ENCODE measurements at places on chromosomes 7 and 10.
A peak's percentile ranks its signal among the peaks of the same experiment; 100 is the strongest.

DNA sequence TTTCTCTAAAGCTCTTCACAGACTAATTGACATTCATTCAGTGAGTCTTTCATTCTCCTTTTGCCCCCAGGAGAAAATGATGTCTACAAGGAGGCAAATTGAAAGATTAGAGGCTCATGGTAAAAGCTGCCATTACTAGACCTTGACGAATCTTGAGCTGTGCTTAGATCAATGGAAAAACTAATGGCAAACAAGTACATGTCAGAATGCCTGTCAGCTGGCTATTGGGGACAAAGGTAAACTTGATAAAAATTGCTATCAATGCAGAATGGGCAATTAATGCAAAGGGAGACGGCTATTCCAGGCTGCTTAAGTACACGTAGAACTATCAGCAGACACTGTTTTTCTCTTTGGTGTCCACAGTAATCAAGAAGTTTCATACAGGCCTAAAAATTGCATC, 3.3 kb downstream of the ASAH2 start:
- no peak for DNase-seq

DNA sequence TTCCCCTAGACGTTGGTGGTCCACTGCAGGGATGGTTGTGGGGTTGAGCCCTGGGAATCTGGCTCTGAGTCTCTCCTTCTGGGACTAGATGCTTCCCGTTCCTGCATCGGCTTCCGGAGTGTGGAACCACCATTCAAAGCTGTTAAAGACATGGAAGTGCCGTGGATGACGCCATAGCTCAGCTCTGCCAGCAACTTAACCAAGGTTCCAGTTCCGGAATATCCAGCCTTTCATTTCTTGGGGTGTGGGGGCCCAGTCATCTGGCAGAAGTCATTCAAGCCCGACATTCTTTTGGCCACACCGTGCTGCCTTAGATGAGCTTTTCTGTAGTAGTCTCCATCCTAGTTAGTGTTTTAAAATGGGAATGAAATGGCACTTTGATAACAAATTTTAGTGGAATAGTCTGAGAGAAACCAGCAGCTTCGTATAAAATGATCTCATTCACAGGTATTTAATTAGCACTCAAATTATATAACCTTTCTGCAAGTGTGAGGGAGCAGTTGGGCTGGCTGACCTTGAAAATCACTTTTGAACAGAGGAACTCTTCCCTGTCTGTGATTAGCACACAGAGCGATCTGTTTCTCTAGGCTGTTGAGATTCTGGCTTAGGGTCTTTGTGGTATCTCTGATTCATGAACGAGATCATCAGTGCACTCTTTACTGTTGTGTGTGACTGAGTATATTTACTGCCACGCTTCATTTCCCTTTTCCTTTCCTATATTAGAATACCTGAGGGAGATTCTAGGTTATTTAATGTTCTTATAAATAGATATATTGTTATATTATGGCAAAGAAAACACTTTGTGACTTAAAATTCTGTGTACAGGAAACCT, 19.9 kb downstream of the LMTK2 start:
- DNase-seq, result no peak

- DNase-seq, result no peak
Observed at GRCh38 chr7:20958572-20958971, 171.9 kb upstream of the SP8 start.

DNA sequence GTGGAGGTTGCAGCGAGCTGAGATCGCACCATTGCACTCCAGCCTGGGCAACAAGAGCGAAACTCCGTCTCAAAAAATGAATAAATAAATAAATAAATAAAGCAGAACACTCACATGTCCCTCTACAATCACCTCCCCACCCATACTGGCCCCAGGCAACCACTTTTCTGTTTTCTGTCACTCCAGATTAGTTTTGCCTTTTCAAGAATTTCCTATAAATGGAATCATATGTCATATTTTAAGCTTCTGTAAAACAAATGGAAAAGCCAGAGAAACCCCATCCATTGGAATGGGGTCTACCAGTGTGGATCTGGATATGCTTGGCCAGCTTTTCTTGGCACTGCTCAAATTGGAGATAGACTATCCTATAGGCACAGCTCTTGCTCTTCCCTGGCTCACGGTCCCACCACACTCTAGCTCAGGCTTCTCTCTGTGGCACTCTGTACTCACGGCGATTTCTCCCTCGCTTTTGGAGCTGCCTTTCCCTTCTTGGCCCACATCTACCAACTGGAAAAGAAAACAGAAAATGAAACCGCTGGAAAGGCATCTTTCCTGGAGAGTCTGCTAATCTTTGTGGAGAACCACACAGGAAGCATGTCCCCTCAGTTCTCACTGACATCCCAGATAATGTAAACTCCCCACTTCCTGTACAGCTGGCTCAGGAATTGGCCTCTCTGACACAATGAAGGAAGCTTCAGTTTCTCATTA, 210.1 kb downstream of the JCAD start:
- DNase-seq, result peak; percentile 76

GRCh38 chr7:157539521-157539920, 202.7 kb downstream of the DNAJB6 start:
- no peak for DNase-seq

GRCh38 chr10:7340179-7340874, 70.5 kb downstream of the SFMBT2 start:
- no peak for DNase-seq

DNA sequence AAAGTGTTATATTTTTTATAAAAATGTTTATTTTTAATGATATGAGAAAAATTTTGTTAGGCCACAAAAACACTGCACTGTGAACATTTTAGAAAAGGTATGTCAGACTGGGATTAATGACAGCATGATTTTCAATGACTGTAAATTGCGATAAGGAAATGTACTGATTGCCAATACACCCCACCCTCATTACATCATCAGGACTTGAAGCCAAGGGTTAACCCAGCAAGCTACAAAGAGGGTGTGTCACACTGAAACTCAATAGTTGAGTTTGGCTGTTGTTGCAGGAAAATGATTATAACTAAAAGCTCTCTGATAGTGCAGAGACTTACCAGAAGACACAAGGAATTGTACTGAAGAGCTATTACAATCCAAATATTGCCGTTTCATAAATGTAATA, 64.8 kb upstream of the CAPZA2 start:
- DNase-seq, result no peak

- no peak for DNase-seq
Observed at GRCh38 chr7:45484094-45484493, 90.1 kb upstream of the ADCY1 start.

DNA sequence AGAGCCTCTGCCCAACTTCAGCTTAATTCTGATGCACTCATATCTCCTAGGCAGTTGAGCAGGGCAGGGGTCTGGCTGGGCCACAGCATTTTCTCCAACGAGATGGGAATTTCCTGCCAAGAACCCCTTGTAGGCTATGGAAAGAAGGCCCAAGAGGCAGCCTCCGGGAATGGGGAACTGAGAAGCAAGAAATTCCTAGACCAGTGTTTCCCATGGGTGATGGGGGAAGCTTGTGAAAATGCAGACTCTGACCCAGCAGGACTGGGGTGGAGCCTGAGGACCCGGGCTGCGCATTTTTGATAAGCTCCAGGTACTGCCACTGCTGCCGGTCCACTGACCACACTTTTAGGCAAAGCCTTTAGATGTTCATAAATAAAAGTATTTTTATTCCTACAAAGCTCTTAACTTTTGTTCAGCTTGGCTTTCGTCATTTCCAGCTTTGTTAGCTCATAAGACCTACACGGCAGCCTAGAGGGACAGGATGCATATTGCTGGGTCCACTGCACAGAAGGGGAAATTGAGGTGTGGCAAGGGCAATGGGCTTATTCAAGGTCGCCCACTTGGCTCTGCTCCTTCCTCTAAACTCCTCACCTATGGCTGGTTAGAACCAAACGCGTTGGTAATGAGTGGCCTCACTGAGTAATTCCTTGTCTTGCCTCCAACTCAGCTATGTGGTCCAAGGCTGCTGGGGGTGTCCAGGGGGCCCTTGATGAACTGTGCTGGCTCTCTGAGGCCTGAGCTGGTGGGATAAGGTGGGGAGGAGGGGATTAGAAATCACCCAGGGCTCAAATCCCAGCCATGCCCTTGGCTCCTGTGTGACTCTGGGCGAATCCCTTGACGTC, 29.5 kb downstream of the ZCCHC24 start:
- no peak for DNase-seq

GRCh38 chr7:150631866-150632864, at the start of gene GIMAP6:
GIMAP6 (minus strand) TSS chr7:150632385; CDS start chr7:150630142, 2,243 bp downstream.
- no peak for DNase-seq

GRCh38 chr7:112887337-112887736, 97.1 kb upstream of the TMEM168 start:
- no peak for DNase-seq

DNA sequence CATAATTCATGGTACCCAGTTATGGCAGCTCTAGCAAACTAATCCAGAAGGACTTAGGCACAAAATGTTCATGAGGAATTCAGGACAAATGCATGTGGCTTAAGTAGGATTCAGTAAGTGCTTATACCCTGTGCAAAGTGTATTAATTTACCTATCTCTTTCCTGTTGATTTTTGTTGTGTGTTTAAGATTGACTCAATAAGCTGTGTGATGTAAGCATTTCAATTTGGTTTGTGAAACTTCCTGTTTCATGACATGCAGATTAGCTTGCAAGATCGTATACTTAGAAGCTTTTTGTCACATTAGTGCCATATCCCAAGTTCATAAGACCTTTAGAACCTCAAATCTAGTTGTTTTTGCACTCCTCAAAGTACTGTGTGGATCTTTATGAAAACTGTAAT, 416.7 kb downstream of the ARL4A start:
- no peak for DNase-seq

- DNase-seq, result no peak
Observed at GRCh38 chr7:75642810-75643486, 95.8 kb downstream of the HIP1 start.

- no peak for DNase-seq
Observed at GRCh38 chr10:102837230-102837721, at the start of gene CYP17A1. CYP17A1 (minus strand) TSS chr10:102837413; CDS start chr10:102837361, 52 bp downstream.

Data from femur (tissue), 1 donor.